Dermis blood vessel endothelial cell (primary cell): ENCODE measurements at places on chromosomes 1 and 21. TPM values are rescaled to one million over a fixed set of nuclear protein-coding genes. Genes with fewer than 3 reads are reported as not detected.

GRCh38 chr1:214707306-214708087, 104.5 kb downstream of the CENPF start:
- no peak for DNase-seq

DNA sequence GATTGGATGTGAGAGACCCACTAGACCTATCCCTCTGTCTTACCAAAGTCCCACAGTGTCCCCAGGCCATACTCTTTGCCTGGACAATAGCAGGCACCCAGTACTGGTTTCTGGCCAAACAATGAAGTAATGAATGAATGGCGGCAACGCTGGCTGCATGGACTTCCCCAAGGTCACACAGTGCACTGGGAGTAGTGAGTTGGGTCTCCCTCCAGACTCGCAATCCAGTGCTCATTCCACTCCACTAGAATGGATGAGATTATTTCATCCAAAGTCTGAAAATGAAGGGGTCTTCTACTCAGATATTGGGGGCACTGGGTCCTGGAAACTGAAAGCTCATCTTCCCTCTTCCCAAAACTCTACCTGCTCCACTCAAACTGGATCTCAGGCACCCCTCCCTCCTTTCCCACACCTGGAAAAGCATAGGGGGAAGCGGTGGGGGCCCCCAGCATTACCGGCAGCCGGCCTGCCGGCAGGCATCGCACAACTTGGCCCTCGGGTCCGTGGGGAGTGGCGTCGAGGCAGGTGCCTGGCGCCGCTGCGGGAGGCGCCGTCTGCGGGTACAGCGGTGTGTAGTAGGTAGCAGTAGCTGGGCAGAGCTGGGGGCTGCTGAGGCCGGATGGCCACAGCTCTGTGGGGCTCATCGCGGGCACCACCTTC, 816 bp downstream of the E2F2 start:
- no peak for DNase-seq

GRCh38 chr1:2068951-2069350, 18.7 kb downstream of the PRKCZ start:
- no peak for DNase-seq

GRCh38 chr21:25283720-25284119, 323.6 kb downstream of the MRPL39 start:
- no peak for DNase-seq

- no peak for DNase-seq
Observed at GRCh38 chr1:92992054-92992453, 30.8 kb upstream of the DIPK1A start.

DNA sequence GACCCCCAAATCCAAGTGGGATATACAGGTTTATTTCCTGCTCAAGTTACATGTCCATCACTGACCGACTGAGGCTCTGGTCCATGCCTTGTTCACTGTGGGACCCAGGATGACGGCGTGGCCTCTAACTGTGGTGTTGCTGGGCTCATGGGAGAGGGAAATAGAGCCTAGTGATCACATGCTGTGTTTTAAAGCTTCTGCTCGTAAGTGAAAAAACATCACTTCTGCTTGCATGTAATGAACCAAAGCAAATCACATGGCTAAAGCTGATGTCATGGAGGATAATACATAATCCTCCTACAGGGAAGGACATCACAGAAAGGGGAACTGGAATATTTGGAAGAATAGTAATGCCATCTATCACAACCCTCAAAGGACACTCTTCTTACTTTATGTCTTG, 107.6 kb downstream of the FASLG start:
- DNase-seq: no peak

DNA sequence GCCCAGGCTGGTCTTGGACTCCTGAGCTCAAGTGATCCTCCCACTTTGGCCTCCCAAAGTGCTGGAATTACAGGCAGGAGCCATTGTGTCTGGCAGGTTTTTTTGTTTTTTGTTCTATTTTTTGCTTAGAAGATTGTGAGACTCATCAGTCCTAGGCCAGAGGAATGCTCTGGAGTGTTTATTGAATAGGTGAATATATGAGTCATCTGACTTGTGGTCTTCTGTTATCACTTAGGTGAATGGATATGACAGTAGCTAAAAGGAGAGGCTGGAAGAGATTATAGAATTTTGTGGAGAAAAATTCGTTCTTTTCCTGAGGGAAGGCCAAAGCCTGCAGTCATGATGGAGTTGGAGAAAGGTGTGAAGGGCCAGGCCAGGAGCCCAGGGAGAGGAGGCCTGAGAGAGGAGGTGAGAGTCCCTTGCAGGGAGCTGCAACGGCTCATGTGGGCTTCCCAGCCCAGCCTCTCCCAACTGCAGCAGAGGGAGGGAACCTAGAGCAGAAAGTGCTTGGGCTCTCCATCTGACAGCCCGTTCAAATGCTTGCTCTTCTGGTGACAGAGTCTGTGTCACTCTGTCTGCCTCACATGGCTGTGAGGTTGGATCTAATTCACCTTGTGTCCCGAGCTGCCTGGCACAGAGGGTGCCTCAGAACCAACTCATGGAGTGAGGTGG, 31.6 kb upstream of the ACOT11 start:
- no peak for DNase-seq

DNA sequence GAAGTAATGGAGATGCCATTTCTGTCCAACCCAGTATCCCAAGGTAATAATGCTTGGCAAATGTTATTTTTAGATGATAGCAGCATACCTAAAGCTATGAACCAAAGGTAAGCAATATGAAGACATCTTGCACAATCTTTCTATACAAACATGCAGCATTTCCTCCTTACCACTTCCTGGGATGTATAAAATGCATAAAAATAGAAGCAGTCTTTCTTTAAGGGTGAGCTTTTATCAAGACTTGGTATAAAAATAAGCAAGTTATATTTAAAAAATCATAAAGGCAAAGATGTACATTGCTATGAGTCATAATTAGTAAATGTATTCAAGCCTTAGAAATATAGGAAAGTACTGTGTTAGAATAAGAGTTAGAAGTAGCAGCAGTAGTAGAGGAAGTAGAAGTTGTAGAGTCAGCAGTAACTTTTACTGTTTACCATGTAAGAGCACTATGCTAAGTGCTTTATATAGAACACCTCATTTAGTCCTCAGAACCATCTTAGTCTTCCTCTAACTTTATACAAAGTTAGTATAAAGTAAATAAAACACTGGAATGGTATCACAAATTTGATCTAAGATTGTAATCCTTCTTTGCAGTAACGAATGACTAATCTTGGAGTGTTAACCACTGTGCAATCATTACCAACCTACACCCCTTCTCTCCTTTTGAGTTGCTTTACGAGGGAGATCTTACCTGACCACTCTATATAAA, 371.3 kb downstream of the VAV3 start:
- DNase-seq: no peak

DNA sequence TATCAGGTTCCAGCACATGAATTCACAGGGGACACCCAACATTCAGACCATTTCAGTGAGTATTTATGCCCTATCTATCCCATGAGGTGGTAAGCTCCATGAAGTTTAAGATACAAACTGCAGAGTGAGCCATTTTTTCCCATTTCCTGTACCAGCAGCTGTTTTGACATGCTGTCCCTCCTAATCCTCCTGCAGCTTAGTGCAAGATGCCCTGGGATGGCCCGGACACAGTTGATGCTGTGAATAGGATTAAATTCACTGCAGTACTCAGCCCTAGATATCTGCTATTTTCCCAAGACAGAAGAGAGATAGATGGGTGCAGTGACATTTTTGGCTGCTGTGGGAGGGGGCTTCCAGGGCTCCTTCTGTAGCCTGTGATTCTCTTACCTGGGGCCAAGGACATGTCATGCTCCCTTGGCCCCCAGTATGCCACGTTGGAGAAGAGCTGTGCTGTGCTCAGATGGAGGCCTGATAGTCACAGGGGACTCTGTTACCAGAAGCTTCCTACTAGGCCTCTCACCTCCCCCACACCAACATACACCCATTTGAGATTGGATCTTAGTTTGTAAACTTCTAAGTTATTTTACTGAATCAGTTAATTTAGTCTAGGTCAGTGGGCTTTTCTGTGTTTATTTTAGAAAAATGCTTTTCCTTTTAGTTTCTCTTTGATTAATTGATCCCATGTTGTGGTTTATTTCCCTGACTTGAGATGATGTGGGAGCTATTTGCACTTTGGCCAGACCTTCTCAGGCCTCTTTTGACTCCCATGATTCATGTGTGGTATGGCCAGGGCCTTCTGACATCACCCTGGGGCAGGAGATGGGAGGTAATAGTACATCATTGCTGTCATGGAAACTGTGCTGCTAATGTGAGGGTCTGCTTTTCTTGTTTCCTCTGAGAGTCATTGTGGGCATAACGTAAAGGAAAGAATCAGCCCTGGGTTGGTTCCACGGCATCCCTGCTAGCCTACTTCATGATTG, 92.6 kb downstream of the ST3GAL3 start:
- no peak for DNase-seq

- peak; percentile 21 for DNase-seq
Observed at GRCh38 chr1:12518931-12519692, 98.9 kb downstream of the DHRS3 start.

GRCh38 chr1:109722908-109723691, 11.0 kb downstream of the GSTM5 start:
- no peak for DNase-seq

DNA sequence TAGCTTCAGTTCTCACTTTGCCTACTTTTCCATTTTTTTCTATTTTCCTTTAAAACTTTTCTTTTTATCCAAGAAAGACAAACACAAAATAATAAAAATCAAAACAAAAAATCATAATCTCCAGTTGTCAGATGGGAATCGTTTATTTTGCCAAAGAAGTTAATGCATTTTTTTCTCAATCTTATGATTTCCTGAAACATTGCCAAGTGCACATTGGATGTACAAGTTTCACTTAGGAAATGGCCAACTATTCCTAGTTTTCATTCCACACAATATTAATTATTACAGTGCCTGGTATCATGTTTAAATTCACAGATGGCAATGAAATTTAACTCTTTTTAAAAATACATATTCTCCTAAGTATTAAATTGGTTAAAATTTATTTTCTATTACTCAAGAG, 1050.5 kb downstream of the TTLL7 start:
- peak; percentile 8 for DNase-seq

GRCh38 chr1:164524810-164525209, 34.2 kb upstream of the PBX1 start:
- DNase-seq: no peak

GRCh38 chr1:37477198-37477931, 3.0 kb downstream of the ZC3H12A start:
- peak; percentile 75 for DNase-seq

DNA sequence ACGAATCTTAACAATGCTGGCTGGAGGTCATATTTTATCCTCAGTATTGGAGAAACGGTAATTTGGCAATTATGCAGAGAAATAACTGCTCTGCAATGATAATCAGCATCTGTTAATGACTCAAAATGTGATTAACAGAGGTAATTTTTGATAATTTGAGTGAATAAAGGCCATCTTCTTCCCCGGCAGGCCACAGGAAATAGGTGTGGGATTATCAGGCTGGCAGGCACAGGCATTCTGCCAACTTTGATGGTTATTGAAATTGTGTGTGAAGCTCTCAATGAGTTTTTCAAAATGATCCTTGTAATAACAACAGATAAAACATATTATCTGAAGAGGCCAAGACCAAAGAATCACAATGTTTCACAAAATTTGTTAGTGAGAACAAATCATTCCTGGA, 309.0 kb downstream of the PTGER3 start:
- no peak for DNase-seq

DNA sequence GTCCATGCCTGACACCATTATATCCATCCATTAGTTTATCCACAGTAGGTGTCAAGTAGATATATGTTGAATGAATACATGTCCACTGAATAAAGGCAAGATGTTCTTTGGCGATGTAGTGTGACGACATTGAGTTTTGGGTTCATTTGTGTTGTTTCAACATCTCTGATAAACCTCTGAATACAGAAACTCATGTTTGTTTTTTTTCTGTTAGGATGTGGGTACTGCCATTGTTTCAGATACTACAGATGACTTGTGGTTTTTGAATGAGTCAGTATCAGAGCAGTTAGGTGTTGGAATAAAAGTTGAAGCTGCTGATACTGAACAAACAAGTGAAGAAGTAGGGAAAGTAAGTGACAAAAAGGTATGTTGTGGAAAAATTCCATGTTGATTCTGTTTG, 28.1 kb downstream of the MDM4 start:
- peak; percentile 45 for DNase-seq

GRCh38 chr21:27700974-27701614, 734.2 kb upstream of the ADAMTS5 start:
- DNase-seq: peak; percentile 79

- DNase-seq: peak; percentile 74
Observed at GRCh38 chr1:168287237-168287664, 6.6 kb downstream of the TBX19 start.

- peak; percentile 59 for DNase-seq
Observed at GRCh38 chr1:79259390-79260336, 253.1 kb upstream of the ADGRL4 start.

DNA sequence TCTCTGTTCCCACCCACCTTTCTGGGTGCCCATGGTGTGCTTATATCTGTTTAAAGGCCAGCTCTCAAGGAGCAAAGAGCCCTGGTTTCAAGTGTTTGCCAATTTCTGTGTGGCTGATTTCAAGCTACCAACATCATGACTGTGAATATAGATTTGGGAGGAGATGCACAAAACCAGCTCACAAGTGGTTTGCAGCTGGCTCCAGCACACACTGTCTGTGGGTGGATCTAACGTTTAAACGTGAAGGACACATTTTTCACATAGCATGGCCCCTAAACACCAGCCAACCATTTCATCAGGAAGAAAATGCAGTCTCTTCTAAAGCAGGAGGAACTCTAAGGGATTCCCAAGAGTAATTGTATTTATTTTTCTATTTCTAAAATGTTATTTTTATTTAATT, 65.2 kb downstream of the FCRL5 start:
- no peak for DNase-seq

DNA sequence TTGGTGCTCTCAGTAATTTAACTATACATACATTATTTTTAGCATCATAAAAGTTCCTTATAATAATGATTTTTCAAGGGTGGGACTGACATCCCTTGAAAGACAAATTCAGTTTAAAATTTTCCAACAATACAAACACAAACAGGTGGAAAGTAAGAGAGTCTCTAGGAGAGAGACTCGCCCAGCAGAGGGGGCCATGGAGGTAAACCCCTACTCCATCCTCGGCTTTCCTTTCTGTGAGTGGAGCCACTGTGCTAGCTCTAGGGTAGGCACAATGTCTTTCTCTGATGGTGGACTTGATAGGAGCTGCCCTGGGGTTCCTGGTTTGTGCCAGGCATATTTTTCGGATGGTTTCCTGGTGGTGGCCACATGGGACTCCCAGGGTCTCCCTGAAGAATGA, 8.3 kb downstream of the CSMD2 start:
- no peak for DNase-seq

DNA sequence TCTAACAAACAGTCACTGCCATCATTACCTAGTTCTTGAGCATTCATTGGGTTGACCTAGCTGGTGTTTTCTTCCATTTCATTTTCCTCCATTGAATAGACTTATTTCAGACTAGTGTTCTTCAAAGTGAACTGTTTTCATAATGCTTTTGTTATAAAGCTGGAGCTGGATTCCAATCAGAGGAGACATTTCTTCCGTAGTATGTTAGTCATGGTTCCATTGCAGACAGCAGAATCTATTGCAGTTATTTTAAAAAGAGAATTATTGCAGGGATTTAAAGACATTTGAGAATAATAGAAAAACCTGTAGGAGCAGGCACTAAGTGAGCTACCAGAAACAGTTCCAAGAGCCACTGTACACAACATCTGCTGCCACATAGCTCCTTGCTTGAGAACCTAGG, 50.0 kb downstream of the HHAT start:
- DNase-seq: no peak

Gene ERO1B
- 4.4 and 8.2 TPM in 2 replicates for total RNA-seq

Gene PDZK1IP1
- 0.42 and 1.0 TPM in 2 replicates for total RNA-seq

Gene MEAF6
- 49.7 and 82.9 TPM in 2 replicates for total RNA-seq

Gene ADAMTSL4
- total RNA-seq: 0.17 and 0.60 TPM in 2 replicates

Gene NID1
- 196 and 425 TPM in 2 replicates for total RNA-seq
